ENCODE measurements at places on chromosomes 16 and 17. TPM values are rescaled to one million over a fixed set of nuclear protein-coding genes. Genes with fewer than 3 reads are reported as not detected.

MYH13 gene
- total RNA-seq: not detected

CLDN6 gene
- total RNA-seq: not detected

CACNG5 gene
- total RNA-seq: not detected

TRPV3 gene
- total RNA-seq: 2.1 TPM

OR1A1 gene
- total RNA-seq: not detected

TAC4 gene
- not detected for total RNA-seq

C17orf78 gene
- not detected for total RNA-seq

IL21R gene
- 0.63 TPM for total RNA-seq

TNFRSF17 gene
- not detected for total RNA-seq

EVI2A gene
- 5.9 TPM for total RNA-seq

MC1R gene
- 2.3 TPM for total RNA-seq

ASIC2 gene
- not detected for total RNA-seq

KRT39 gene
- total RNA-seq: not detected

HS3ST4 gene
- not detected for total RNA-seq

MARVELD3 gene
- total RNA-seq: not detected

ZACN gene
- total RNA-seq: not detected

CLEC3A gene
- total RNA-seq: not detected
